SK-N-MC (cell line): ENCODE measurements at places on chromosomes 3 and 15.

DNA sequence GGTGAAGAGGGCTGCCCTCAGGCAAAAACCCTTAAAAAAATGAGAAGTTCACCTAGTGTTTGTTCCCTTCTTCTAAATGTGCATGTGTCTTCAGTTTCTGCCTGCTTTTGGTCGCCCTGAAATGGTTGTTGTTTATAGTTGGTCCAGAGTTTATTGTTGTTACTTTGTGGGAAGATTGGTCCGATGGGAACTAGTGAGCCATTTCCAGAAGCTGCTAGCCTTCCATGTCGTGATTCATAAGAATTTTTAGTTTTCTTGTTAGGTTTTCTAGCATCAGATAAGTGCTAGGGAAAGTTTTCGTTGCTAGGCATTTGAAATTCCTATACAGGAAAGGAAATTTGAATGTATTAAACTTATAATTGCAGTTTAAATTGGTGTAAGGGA, 33.7 kb downstream of the IFT122 start:
- no peak for DNase-seq

DNA sequence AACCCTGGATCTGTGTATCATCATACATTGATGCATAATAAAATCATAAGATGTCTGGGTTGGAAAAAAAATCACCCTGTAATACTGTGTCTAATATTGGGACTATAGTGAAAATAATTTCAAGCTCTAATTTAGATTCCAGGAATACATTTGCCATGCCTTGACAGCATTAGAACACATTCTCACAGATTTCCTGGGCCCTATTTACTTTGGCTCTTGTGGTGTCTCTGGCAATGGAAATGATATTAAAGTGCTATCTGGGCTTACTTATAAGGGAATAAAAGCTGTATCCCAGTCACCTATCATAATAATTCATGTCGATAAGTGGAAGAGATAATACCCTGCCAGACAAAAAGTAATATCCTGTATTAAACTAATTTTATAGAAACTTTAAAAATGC, 472.0 kb downstream of the ZPLD1 start:
- no peak for DNase-seq

DNA sequence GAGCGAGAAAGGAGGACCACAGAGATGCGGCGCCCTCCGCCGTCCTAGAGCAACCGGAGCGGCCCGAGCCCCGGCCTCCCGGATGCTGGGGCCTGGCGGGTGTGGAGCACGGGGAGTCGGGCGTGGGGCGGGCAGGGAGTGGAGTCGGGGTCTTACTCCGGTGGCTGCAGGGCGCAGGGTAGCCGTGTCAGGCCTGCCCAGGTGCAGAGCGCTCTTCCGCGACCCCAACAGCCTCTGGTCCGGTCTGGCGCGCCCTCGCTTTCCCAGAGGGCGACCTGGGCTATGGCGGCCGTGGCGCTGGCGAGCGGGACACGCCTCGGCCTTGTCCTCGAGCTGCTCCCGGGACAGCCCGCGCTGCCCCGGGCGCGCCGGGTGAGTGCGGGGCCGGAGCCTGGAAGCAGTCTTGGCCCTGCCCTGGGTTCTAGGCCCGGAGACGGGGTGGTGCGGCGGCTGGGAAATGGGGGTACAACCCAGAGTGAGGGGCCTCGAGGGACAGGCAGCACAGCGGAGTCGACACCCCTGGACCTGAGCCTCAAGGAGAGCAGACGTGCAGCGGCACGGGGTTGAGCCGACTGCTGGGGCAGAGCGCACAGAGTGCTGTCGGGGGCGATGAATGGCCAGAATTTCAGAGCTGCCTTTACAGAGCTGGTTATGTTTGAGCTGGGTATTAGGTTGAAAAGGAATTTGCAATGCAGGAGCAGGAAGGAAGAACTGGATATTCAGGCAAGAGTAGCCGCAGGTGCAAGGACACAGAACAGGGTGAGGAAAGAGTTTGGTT, at the start of gene ZNF662:
ZNF662 (plus strand) TSS at position 73 of the 778 bp plus-strand sequence. CDS start 1,973 bp downstream, outside the sequence.
- DNase-seq = no peak

- DNase-seq = no peak
Measured at GRCh38 chr15:33114374-33114717, 80.2 kb downstream of the FMN1 start.

DNA sequence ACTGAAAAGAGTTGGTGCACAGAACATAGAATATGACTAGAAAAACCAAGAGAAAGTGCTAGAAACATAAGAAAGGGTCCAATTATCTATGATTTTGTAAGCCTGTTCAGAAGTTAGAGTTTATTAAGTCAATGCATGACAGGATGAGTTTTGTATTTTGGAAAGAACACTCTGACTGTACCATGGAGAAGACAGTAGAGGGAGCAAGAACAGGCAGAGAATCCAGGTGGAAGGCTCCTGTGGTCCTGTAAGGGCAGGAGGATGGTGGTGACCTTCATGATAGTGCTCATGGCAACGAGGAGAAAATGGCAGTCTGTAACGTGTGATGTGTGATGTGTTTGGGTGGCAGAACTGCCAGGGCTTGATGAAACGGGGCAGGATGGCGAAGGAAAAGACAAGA, 249.1 kb downstream of the CTNNB1 start:
- no peak for DNase-seq

GRCh38 chr15:37079726-37080125, 20.6 kb downstream of the MEIS2 start:
- no peak for DNase-seq

DNA sequence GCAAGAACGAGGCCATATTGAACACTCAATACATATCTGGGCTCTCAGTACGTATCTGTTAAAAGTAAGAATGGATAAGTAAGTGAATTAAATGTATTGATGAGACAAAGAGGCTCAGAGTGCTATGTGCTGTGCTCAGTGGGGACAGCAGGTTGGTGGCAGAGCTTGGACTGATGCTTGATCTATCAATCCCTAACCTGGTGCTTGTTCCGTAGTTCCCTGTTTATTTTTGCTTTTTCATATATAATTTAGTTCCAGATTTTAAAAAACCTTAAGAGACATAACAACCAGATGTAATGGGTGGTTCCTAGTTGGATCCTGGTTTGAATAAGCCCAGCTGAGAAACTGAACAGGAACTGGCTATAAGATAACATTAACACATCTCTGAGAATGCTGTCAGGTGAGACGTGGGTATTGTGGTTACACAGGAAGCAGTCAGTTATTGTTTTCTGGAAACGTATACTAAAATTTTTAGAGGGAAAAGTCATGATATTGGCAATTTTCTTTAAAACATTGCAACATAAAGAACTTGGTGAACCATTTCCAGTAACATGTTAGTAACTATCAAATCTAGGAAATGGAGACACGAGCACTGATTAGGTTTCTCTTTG, 120.5 kb downstream of the FOXB1 start:
- no peak for DNase-seq

GRCh38 chr3:138846262-138846791, 11.6 kb upstream of the PIK3CB start:
- DNase-seq = no peak

GRCh38 chr15:54990793-54991192, 205.9 kb downstream of the RSL24D1 start:
- no peak for DNase-seq
